ENCODE measurements at places on chromosomes 13 and 19.

DNA sequence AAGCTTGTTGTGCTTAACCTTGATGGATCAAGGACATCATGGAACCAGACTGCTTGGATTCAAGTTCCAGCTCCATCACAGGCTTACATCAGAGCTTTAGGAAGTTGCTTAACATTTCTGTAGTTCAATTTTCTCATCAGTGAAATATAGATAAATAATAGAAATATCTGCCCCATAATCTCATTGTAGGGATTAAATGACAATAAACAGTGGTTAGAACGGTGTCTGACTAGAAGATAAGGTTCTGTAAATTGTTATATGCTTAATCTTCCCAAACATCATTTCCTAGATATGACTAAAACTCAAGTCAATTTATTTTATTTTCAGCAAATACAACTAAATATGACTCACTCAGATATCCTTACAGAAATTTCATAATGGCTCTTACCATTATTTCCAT lies 83.5 kb downstream of the SLITRK1 start:
- DNase-seq: no peak

DNA sequence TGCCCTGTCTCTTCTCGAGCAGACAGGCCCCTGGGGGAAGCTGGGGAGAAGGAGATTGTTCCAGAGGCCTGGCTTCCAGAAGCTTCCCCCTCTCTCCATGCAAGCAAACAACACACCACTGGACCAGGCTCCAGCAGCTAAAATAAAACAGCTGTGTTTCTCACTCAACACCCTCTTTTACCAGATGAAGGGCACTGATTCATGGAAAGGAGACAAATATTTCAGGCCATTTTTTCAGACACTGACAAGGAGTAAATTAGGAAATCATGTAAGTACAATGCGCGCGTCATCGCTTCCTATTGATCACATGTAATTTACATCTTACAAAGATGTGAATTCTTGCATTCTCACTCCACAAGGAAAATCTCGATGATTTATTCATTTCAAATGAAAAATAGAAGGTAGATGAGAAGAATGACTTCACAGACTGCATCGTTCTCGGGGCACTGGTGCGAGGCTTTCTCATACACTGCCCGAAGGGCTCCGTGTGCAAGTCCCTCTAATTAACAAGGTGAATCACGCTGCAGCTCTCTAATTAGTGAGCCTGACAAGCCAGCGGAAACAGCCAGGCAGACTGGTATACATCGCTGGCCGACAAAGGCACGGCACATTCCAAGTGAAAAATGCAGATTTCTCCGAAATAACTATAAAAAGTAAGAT lies 153.6 kb downstream of the KCTD15 start:
- DNase-seq: no peak

DNA sequence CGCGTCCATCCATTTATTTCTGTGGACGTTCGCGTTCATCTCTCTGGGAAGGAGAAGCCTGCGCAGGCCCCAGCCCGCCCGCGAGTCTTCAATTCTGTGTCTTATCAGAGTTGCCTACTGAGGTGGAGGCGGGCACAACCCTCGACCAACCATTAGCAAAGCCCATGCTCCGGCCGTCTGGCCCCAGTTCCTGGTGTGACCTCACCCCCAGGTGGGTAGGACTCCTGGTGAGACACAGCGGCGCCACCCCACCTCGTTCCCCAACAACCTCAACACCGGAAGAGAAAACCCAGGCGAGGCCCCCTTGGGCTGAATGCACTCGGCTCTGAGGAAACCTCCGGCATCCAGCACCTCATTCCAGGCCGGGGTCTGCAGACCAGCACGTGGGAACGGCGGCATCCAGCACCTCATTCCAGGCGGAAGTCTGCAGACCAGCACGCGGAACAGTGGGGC lies 14.7 kb downstream of the ZNF787 start:
- no peak for DNase-seq

DNA sequence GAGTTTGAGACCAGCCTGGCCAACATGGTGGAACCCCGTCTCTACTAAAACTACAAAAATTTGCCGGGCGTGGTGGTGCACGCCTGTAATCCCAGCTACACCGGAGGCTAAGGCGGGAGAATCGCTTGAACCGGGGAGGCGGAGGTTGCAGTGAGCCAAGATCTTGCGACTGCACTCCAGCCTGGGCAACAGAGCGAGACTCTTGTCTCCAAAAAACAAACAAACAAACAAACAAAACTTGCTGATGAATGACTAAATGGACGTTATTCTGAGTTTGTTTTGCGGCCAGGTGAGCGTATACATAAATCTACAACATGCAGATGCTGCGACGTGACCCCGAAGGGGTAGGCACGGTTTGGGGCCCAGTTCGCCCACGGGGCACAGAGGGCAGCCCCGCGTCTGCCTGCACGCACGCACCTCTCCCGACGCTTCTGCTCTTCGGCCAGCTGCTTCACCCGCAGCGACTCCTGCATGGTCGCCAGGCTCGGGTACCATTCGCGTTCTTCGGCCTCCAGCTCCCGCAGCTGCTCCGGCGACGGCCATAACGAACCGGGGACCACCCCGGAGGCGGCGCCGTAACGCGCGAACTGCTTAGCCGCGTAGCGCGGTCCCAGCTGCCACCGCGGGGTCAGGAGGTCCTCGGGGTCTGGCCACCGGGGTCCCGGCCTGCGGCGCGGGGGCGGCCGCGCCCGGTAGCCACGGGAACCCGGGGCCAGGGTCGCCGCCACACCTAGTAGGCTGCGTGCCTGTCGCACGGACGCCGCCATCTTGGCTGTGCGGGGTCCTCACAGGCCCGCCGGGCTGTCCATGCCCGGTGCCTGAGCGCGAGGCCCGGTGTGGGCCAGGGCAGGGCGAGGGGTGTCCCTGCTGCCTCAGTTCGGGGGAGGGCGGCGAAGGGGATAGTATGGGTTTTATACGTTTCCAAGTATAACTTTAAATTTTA lies at the start of gene GADD45GIP1:
GADD45GIP1 (minus strand) TSS at position 778 of the 943 bp plus-strand sequence; CDS start at position 767, 11 bp downstream.
- DNase-seq: peak; percentile 82

- no peak for DNase-seq
Measured at GRCh38 chr13:94395860-94396259, 83.6 kb downstream of the DCT start.

- no peak for DNase-seq
Measured at GRCh38 chr13:42786715-42787114, 5.3 kb downstream of the FAM216B start.

- no peak for DNase-seq
Measured at GRCh38 chr13:36166046-36166445, 34.9 kb upstream of the DCLK1 start.

DNA sequence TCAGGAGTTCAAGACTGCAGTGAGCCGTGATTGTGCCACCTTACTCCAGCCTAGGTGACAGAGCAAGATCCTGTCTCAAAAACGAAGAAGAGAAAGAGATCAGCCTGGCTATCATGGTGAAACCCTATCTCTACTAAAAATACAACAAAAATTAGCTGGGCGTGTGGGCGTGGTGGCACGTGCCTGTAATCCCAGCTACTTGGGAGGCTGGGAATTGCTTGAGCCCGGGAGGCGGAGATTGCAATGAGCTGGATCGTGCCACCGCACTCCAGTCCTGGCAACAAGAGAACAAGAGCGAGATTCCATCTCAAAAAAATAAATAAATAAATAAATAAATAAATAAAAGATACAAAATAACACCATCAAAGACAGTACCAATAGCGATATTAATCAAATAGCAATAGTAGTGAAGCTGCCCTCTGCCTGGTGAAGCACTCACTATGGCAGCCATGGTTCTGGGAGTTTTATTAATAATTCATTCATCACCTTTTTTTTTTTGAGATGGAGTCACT lies 53.9 kb downstream of the NFIC start:
- DNase-seq: no peak

- no peak for DNase-seq
Measured at GRCh38 chr13:90792335-90792734, 555.2 kb upstream of the MIR17HG start.

DNA sequence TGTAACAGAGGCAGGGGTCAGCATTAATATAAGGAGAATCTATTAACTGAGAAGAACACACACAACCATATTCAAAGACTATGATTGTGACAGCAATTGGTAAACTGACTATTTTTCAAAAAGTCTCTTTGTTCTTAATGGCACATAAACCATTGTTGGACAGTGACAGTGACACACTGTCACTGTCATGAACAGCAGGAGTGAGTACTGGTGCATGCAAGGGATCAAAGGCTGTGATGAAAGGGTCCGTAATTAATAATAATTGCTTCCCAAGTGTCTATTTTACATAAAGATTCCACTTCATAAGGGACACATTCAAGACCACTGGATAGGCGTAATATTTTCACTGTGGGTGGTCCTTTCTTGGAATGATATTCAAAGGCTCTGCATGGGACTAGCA lies 50.7 kb downstream of the LHFPL6 start:
- DNase-seq: no peak

DNA sequence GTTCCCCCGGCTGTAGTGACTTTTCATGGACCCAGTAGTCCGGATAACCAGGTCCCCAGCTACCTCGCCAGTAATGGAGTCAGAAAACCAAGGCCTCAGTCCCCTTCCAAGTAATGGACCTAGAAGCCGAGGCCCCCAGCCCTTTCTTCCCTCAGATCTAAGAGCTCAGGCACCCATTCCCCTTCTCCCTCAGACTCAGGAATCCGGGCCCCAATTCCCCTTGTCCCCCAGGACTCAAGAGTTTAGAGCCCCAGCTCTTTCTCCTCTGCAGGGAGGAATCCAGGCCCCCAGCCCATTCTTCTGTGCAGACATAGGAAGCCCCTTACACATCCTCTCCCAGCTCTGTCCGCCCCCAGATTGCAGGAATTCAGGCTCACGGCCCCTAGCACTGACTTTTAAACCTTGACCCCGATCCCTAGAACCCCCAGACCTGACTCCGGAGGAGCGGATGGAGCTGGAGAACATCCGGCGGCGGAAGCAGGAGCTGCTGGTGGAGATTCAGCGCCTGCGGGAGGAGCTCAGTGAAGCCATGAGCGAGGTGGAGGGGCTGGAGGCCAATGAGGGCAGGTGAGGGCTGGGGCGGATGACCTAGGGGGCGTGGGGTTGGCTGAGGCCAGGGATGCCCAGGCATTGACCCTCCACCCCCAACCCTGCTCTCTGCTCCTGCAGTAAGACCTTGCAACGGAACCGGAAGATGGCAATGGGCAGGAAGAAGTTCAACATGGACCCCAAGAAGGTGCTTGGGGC lies 938 bp downstream of the CYTH2 start:
- DNase-seq: no peak

GRCh38 chr13:112974671-112975070 lies 5.7 kb downstream of the MCF2L start:
- DNase-seq: no peak

- no peak for DNase-seq
Measured at GRCh38 chr19:50764409-50764808, 5.9 kb upstream of the GPR32 start.

DNA sequence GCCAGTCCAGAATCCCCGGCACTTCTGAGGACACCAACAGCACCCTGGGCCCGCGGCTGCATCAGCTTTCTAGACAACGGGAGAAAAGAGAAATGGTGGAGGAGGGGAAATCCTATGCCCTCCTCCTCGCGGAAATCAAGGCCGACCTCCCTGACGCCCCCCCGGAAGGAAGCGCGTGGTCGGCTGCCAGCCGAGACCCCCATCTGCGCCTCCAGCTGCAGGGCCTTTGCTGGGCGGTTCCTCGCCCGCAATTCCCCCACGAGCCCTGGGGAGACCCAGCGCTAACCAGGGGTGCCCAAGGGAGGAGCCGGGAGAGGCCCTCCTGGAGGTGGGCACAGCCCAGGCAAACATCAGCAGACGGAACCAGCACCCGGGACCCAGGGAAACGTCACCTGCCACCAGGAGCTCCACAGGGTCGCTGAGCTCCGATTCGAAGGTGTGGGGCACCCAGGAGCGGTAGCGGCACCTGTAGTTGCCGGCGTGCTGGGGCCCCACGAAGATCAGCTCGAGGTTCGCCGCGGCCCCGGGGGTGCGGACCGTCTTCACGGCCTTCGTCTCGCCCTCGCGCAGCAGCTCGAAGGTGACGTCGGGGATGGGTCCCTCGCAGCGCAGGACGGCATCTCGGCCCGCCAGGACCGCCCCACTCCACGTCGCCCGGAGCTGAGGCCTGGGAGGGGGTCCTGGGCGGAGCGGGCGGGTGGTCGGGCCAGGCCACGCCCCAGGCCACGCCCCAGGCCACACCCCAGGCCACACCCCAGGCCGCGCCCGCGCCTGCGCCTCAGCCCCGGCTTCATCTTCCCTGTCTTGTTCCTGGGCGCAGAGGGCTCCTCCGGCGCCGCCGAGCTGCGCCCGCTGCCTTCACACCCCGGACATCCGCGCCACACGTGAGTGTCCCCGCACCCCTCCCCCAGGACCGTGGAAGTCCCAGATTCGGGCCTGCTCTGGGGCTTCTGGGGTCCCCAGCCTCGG lies 6.0 kb downstream of the A1BG start:
- DNase-seq: no peak

- peak; percentile 92 for DNase-seq
Measured at GRCh38 chr13:24097064-24097463, 63.5 kb upstream of the SPATA13 start.

DNA sequence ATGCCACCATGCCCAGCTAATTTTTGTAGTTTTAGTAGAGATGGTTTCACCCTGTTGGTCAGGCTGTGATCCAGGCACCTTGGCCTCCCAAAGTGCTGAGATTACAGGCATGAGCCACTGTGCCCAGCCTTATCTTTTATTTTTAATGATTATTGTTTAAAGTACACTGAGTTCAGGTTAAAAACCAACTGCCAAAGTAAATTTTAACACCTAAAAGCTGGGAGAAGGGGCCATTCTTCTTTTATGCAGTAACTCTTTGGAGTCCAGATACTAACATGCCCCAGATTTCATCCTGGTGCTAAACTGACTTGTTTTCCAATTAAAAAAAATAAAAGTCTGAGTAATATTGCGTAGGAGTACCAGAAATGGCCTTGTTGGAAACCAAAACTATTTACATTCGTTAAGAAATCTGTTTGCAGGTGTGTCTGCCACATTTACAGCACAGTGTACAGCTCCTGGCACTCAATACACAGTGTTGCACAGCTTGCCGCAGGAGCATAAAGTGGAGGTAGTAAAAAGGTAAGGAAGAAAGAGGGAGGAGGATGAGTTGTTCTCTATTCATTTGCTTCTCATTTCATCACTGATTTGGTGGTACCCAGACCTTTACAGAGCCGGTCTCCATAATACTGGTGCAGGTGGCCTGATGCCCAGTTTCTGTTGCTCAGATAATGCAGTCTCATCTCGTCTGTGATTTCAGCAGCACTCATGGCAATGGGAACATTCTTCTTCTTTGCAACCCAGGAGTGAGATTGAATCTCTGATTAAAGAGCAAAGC lies 108.9 kb downstream of the PCCA start:
- no peak for DNase-seq

DNA sequence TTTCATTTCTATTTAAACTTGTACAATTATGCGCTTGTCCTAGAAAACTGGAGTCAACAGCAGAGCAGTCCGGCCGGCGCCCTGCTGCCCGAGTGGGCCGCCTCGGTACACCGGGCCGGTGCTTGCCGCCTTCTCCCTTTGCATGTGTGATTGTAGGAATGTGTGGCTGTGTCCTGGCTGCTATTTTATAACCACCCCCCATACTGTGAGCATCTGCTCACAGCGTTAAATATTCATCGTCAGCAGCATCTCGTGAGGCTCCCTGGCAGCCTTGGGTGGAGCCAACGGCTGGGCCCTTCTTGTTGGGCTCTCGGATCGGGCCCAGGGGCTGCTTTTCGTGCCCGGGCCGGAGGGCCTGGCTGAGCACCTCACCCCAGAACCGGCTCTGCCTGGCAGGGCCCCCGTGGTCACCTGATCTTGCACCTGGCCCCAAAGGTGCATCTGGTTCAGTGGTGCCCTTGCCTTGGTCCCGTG lies 10.6 kb downstream of the PIAS4 start:
- DNase-seq: no peak
